ENCODE measurements at places on chromosomes 5 and 9.

DNA sequence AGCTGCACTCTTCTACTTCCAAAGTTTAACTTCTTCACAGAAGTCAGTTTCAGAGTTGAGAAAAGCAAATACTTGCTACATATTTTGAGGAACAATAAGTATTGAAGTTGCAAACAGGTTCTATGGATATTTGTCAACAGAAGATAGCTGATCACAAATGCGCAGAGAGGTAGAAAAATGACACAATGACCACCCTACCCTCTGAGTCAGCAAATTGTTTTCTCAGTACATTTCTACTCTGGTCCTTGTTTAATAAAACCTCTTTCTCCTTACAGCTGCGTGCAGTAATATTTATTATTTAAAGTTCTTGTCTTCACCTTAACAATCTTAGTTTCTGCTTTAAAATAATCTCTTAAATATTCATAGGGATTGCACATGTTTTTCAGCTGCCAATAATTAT is 855.1 kb upstream of the CTNND2 start:
- ATAC-seq = no peak

- ATAC-seq = no peak
Observed at GRCh38 chr5:82991678-82992323, 85.4 kb downstream of the TMEM167A start.

- no peak for ATAC-seq
Observed at GRCh38 chr9:137057545-137057944, 3.7 kb upstream of the ENTPD2 start.

DNA sequence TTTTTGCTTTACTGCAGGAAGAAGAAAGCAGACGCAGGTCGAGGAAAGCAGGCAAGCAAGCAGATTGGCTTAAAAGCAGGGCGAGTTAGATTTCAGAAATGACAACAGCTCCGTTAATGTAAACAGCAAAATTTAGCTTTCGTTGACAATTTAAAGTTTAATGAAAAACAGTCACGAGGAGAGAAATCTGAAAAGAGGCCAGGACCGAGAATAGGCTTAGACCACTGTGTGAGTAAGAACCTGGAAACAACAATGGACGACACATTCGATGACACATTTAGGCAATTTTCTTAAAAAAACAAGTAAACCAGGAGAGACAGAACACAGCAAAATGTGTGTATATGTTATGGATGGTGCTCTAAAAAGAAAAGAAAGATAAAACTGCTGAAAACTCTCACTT is 155.3 kb downstream of the ISOC1 start:
- no peak for ATAC-seq

GRCh38 chr5:179759581-179760551 is 27.2 kb downstream of the MAML1 start:
- no peak for ATAC-seq
